CD4-positive, alpha-beta T cell treated with Interleukin-4 for 4 hours (primary cell): ENCODE measurements at places on chromosomes 7 and 10.

DNA sequence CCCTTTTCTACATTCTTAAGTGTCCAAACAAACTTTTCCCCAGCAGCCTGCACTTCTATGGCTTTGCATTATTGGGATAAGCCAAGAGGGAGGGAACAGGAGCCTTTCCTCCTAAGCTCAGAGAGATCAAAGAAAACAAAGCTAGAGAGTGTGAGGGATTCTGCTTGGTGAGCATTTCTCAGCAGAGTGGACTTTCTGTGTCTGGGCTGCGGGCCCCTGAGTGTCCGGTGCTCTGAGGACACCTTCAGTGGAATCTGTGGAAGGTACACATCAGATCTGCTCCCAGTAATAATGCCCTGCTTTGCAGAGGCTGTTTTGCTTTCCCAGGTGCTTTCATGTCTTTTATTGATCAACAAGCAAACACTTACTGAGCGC, 50.2 kb downstream of the KCNMA1 start:
- no peak for DNase-seq

DNA sequence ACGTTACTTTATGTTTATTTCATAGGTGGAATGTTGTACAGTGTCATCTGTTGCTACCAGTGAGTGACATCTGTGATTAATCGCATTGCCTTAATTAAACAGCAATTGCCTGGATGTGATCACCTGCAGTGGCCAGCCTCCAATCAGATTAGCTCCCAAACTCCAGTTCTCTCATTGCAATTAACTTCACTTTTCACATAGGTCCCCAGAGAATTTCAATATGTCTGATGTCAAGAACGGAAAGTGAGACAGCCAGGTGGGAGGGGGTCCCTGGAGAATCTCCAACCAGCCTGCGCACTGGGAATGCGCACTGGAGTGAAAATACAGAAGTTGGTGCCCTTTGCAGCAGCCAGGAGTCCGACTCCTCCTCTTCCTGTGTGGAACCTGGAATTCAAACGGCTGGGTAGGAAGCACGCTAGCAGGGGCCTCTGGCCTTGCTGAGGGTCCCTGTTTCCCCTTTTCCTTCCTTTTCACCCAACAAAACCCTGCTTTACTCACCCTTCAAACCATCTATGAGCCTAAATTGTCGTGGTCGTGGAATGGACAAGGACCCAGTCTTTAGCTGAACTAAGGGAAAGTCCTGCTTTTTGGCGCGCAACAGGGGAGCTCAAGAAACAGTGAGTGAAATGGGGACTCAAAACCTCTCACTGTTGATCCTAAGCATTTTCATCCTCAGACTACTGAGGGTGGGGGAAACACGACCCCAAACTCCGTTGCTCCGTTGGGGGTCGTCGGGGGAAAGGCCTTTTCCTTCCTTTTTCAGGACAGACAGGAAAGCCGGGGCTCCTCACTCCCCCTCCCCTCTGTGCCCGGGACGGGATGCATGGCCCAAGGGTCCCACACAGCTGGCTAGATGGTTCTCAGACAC, 1355.5 kb upstream of the LRRTM3 start:
- DNase-seq, result no peak

DNA sequence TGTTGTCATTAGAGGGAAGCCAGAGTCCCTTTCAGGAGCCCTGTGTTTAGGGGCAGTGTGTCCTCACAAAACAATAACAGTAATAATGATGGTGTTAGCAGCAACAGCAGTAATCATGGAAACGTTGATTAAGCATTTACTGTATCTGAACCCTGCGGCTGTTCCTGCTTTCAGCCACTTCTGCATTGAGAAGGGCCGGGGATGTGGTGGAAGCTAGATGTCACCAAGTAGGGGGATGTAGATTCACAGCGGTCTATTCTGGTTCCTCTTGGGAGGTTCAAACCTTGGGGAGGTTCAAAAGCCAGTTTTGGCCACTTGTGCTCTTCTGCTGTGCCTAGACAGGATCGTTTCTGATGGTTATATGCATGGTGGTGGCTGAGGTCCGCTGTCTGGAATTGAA, 44.8 kb downstream of the PRPF18 start:
- DNase-seq, result no peak

GRCh38 chr7:128361411-128362379, at the start of gene PRRT4:
PRRT4 (minus strand) TSS chr7:128361690.
- DNase-seq, result peak; percentile 36

GRCh38 chr7:156094350-156095146, 282.3 kb upstream of the SHH start:
- no peak for DNase-seq
